ENCODE measurements at places on chromosomes 5 and 9.

DNA sequence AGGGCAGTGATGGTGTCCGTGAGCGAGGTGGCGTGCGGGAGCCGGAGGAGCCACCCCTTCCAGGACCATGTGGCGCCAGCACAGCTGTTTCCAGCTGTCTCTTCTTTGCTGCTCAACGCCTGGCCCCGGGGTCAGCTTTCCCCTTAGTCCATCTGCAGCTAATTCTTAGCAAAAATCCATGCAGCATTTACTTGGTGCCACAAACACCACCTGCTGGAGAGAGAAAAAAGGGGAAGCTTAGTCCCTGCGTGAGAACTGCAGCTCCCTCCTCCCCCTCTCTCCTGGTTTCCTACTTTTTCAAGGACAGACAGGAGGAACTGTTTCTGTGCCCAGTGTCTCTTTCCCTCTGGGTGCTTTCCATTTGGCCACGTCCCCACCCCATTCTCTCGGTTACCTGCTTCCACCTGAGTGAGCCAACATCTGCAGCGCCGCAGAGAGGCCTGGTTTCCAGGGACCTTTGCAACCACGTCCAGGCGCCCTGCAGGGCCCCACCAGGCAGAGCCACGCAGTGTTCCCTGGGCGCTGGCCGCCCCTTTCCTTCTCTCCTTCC, 3.4 kb downstream of the SLC6A19 start:
- DNase-seq: peak; percentile 56

GRCh38 chr9:81621118-81621517, 68.2 kb downstream of the TLE1 start:
- DNase-seq: no peak

GRCh38 chr9:89611425-89611824, 6.6 kb downstream of the GADD45G start:
- DNase-seq: no peak

GRCh38 chr5:180494510-180495181, 467 bp downstream of the CNOT6 start:
- DNase-seq: peak; percentile 61

DNA sequence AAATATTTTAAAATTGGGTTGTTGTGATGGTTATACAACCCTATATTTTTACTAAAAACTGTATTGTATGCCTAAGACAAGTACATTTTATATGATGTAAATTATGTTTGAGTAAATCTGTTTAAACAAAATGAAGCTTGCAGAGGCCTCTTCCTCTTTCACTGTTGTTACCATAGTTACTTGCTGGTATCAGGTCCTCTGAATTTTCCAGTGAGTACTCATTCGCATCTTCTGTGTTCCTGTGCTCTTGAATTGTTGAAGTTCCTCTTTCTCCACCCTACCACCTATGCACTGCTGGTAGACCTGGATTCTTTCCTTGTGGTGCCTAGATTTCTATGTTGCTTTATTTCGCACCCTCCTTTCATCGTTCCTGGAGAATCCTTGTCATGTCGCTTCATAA, 938.5 kb upstream of the ACO1 start:
- DNase-seq: peak; percentile 7

Data from hematopoietic multipotent progenitor cell treated with erythropoietin and hydrocortisone succinate and interleukin-3 and kit ligand, for 4 days (in vitro differentiated cells).